ENCODE measurements at places on chromosomes 12 and 14.

- DNase-seq: no peak
These were observed 68.2 kb downstream of the PAH start for GRCh38 chr12:102848832-102849231.

GRCh38 chr14:79256380-79256779 is 954.9 kb downstream of the DIO2 start:
- no peak for DNase-seq

DNA sequence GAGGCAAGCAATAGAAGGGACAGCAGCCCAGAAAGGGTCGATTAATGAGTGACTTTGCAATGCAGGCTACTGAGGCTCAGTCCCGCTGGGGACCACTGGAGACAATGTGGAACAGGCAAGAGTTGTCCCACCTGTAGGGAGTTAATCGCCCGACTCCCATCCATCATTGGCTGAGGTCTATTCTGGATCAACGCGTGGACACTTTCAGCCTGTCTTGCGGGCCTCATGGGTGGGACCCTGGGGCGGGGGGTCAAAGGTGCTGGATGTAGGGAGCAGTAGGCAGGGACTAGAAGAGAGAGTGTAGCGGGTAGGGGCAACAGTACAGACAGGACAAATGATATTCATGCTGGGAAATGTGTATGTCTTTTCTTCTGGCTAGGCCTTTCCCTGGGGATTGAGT is 6.1 kb downstream of the IFI27L2 start:
- DNase-seq: no peak

- DNase-seq: no peak
These were observed 173.0 kb upstream of the E2F7 start for GRCh38 chr12:77238335-77238734.

- DNase-seq: no peak
These were observed 11.9 kb downstream of the CACNA2D4 start for GRCh38 chr12:1906579-1906978.

GRCh38 chr14:70916799-70917198 is 9.5 kb downstream of the PCNX1 start:
- no peak for DNase-seq

DNA sequence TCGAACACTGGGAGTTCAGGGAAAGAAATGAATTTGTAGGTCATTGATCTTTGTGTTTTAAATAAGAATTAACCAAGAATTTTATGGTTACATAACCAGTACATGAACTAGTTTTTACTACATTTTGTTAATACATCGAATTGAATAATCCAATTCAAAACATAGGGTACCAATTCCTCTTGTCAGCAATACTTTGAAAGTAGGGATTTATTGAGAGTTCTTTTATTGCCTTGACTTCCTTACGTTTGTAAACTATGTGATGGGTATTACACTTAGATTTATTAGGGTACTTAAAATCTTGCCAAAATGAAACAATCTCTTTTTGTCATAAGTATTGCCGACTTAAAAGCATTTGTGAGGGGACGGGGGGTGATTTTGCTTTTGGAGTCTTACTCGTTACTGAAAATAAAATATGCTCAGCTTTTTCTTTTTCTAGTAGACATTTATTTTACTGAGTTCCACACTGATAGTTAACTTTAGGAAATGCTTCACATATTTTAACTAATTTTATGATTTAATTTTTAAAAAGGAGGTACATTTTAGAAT is 22.4 kb downstream of the SOCS2 start:
- no peak for DNase-seq

DNA sequence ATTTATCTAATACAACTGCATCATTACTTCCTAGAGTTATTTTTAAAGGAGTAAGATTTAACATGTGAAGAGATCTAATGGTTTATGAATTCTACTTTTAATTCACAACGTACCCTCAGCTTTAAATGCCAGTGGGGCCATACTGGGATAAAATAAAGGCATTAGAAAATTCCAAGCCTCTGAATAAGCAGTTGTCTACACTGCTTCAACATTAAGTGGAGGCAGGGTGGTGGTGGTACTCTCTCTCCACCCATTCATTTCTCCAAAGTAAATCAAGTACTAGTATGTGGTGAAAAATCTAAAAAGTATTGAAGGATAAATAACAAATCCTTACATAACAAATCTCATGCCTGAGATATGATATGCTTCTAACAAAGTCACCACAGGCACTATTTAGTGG is 52.4 kb downstream of the FERMT2 start:
- DNase-seq: no peak

GRCh38 chr14:82365471-82365870 is 831.8 kb upstream of the SEL1L start:
- DNase-seq: no peak

DNA sequence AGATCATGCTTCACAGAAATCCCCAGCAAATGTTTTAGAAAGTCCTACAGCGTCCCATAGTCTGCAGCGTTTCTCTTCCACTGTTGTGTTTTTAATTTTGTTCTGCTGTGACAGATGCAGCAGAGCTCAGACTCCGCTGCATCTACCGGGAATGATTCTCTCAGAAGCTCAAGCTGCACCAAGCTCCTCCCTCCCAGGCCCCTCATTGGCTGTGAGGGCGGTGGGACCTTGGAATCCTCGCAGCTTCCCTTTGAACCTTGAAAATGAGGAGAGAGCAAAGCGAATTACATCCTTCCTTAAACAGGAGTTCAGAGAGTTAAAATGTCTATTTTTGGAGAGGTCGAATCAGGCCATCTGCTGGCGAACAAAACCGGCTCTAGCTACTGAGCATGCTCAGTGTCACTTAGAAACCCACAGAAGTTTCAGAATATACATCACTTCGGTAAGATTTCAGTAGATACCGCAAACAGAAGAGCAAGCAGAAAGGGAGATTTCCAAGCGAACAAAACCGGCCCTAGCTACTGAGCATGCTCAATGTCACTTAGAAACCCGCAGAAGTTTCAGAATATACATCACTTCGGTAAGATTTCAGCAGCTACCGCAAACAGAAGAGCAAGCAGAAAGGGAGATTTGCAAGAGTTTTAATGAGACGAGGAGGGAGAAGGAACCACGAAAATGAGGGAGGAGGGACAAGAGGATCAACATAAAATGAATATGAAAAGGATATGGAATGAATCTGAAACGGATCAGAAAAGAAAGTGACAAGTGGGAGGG is at the start of gene ABCD2:
ABCD2 (minus strand) TSS at position 144 of the 774 bp plus-strand sequence. CDS start 188 bp downstream, outside the sequence.
- DNase-seq: peak; percentile 56

DNA sequence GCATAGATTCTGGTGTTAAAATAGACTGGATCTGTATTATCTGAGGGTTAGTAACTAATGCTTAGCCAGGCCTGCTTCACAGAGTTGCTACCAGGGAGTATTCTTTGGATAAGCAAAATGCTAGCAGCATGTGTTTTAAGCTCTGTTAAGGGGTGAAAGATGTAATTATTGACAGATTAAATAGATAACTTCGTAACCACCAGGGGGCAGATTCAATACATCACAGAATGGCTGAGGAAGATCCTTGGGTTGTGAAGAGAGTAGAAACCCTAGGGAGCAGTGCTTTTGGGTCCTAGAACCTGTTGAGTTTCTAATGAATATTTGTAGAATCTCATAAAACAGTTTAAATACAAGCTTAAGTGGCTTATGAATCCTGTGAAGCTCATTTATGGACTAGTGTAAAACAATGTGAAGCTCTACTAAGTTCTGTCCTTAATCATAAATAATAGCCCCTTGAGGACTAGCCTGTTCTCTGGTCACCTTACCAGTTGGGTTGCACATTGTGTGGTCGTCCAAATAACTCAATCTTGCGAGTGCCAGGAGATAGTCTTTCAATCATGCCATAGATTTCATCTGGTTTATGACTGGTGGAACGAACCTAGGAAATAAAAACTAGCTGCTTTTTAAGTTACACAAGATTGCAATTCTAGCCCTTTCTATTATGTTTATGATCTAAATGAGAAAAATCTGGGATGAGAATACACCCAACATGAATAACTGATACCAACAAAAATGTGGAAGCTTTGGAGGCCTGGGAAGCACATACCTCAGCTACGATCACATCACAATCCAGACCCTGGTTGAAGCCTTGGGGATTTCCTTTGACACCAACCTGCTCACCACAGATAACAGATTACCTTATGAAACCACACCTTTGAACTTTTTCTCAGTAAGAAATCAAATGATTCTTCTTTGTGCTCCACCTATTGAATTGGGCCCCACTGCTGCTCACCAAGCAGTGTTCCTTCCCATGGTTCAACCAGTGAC is 12.3 kb downstream of the METTL3 start:
- DNase-seq: no peak

DNA sequence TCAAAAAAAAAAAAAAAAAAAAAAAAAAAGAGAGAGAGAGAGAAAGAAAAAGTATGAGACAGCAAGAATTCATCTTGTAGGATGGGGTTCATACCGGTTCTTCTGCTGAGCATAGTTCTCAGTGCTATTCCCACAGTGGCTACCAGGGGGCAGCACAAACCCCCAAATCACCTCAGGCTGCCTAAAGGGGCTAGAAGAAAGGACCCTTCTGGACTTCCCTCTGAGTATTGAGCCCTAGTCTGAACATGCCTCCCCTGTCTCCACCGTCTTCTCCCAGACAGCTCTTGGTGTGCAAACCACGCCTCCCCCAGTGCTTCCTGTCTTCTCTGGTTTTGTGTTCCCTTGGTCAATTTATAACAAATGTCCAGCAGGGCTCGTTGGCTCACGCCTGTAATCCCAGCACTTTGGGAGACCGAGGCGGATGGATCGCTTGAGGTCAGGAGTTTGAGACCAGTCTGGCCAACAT is 31.3 kb upstream of the SMUG1 start:
- DNase-seq: peak; percentile 68

- DNase-seq: no peak
These were observed 2.6 kb downstream of the WNK1 start for GRCh38 chr12:754851-755562.

- DNase-seq: no peak
These were observed 729 bp upstream of the M6PR start for GRCh38 chr12:8950221-8950527.

GRCh38 chr12:119594772-119595445 is 1.3 kb downstream of the TMEM233 start:
- no peak for DNase-seq

GRCh38 chr12:22473212-22473611 is 71.1 kb downstream of the C2CD5 start:
- no peak for DNase-seq

DNA sequence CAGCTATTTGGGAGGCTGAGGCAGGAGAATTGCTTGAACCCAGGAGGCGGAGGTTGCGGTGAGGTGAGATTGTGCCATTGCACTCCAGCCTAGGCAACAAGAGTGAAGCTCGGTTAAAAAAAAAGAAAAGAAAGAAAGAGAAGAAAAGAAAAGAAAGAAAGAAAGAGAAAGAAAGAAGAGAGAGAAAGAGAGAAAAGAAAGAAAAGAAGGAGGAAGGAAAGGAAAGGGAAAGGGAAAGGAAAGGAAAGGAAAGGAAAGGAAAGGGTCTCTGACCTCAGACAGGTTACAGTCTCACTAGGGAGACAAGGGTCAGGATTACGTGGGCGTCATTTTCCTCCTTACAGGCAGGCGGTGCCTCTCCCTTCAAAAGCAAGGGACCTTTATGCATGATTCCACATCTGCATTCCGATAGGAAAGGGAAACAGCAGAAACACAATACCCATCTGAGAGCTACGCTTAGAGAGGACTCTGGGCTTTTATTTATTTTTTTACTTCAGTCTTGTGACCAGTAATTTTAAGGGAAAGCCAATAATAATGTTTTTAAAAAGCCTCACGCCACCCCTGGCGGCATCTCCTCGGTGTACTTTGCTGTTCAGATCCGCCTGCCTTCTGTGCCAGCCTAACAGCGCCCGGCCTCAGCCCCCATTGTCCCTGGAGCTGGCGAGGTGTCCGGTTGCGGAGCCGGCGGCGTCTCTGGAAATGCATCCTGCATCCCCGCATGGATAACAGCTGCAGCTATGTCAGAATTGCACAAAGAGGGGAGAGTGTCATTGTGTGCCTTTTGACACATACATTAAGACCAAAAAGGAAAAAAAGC is 945 bp upstream of the HIP1R start:
- DNase-seq: no peak

- no peak for DNase-seq
These were observed 8.3 kb upstream of the TMEM106C start for GRCh38 chr12:47955059-47955458.

DNA sequence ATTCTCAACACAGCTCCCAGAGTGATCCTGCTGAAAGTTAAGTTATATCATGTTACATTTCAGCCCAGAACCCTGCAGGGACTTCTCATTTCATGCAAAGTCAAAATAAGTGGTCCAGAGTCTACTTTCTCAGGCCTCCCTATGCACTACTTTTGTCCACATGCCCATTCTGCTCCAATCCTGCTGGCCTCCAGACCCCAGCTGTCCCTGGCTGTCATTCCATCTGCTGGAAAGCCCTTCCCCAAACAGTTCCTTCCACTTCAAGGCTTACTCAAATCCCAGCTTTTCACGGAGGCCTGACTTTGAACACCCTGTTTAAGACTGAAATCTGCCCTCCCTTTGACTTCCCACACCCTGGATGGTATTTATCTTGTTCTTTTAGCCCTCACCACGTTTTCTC is 109.8 kb upstream of the DNM1L start:
- DNase-seq: no peak

DNA sequence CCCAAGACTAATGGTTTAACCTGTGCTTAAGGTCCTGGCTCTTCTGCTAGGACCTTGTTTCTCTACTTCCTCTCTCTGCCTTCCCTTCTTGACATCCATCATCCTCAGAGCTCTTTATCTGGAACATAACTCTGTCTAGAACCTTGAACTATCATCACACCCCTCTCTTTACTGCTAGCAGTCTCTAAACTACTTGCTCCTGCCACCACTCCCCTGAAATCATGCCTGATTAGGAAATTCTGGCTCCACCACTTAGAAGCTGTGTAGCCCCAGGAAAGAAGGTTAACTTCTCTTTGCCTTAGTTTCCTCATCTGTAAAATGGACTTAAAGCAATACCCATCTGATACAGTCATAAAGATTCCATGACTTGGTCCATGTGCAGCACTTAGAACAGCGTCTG is 9.1 kb downstream of the SLC38A1 start:
- DNase-seq: no peak

GRCh38 chr14:25588751-25589150 is 538.8 kb upstream of the STXBP6 start:
- no peak for DNase-seq

DNA sequence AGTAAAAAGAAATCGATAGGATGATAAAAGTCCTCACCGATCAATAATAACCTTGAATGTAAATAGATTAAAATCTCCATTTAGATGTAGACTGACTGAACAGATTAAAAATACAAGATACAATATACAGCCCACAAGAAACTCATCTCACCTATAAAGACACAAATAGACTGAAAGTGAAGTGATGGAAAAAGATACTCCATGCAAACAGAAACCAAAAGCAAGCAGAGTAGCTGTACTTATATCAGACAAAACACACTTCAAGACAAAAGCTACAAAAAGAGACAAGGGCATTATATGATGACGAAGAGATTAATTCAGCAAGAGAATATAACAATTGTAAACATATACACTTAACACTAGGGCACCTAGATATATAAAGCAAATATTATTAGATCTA is 444.8 kb downstream of the RGS6 start:
- no peak for DNase-seq

DNA sequence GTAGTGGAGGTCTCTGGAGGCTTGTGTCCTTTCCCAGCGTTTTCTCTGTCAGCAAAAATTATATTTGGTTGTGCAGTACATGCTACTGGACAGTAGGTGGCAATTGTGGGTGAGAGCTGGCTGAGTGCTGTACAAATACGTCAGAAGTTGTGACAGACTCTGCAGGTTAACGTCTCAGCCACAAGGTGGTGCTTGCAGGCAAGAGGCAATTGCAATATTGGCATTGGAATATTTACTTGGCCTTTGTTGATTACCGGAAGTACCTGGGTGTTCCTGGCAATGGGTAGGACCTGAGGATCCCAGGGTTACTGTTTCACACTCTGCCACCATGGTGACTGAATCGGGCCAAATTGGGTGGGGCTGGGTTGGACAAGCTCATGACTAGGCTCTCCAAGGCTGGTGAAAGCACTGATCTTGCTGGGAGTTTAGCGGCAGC is 333.9 kb upstream of the LMO3 start:
- DNase-seq: no peak
